KBM-7 (cell line): ENCODE measurements at places on chromosomes 4 and X.
A peak's percentile ranks its signal among the peaks of the same experiment; 100 is the strongest.

DNA sequence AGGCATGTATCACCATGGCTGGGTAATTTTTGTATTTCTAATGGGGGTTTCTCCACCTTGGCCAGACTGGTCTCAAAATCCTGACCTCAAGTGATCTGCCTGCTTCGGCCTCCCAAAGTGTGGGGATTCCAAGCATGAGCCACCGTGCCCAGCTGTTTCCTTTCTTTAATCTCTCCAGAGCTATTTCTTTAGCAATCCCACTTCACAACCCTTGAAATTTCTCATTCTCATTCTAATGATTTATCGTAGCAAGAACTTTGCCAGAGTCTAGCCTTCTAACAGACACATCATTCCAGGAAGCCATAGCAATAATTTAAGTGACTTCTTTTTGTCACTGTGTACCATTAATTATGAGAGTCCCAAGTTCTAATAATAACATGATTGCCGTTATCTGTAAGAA lies 68.6 kb downstream of the RXFP1 start:
- no peak for DNase-seq

DNA sequence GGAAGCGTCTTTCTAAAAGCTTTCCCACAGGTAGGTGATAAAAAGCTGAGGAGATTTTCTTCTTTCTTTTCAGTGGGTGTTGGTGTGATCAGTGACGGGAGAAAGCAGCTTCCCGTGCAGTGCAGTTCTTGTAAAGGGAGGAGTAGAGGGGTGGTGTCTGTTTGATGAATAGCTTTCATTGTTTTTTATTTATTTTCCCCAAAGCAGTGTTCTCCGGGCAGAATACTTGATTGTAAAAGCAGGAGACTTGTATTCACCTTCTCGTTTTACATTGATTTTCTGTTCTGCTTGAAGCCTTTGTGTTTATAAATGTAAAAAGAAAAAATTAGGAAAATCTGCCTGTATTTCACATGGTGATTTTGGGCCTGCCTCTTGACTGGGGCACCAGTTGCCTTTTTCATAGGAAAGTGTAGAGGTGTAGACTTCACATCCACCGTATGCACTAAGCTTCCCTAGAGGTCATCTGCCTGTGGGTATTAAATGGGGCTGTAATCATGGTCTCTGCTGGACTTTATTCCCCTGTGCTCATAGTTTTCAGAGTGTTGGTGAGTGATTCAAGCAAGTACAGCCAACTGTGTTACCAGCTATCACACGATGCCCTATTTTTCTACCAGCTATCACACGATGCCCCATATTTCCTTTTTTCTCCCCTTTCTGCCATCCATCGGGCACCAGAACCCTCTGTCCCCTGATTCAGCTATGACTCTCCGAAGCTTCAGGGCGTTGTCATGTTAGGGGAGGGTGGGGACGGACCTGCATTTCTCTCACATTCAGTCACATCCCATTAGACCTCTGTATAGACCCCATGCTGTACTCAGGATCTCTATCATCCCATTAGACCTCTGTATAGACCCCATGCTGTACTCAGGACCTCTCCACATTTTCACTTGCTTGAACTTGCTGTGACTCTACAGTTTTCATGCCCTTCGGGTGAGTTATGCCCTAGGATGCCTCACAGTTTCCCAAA lies 526.5 kb downstream of the TRIML1 start:
- no peak for DNase-seq

DNA sequence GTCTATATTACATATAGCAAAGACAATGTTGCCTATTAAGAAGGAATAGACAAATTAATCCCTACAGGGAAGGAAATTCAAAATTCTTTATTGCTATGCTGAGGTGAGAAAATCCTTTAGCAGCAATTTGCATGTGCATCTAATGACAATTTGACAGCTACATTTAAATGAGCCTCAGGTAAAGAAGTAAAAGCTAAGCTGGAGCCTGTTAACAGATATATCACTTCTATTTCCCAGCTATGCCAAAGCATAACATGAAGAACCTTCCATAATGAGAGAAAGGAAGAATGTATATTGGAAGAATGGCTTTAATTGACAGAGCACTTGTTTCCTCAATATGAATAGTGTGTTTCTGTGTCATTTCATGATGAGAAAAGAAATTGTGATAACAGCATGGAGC lies 71.6 kb downstream of the BMP3 start:
- no peak for DNase-seq

DNA sequence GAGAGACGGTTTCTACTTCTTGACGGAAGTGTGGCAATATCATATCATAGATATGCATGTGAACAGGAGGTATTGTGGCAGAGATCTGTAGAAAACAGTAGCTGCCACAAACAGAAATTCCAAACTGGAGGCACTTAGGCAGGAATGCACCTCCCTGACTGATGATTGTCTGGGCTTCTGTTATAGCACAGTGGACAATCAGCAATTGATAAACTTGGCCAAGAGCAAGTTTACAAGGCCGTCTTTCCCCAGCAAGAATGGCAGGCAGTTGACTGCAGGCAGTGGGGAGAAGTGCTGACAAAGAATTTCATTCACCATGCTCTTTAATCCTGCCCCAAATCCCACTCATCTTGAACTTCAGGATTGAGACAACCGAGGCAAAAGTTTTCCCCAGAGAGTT lies 114.4 kb upstream of the STOX2 start:
- no peak for DNase-seq

GRCh38 chr4:10623241-10623640 lies 61.3 kb downstream of the CLNK start:
- no peak for DNase-seq

GRCh38 chr4:111717921-111718320 lies 427.3 kb upstream of the FAM241A start:
- no peak for DNase-seq

DNA sequence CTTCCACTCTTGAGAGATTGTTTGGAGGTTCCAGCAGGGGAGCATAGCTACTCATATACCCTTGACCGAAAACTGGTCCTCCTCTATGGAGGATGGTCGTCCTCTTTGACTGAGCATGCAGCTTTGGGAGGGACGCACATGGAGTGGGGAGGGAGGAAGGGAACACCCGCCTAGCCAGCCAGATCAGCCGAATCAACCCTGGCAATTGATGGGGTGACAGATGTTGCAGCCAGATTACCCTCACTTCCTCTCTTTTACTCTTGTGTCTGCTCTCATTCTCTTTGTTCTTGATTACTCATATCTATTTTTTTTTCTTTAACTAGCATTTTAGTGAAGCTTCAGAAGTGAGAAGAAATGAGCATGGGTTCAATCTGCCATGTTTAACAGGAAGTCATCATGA lies 19.6 kb downstream of the MGST2 start:
- peak; percentile 82 for DNase-seq

GRCh38 chrX:112852851-112853250 lies 12.2 kb upstream of the AMOT start:
- no peak for DNase-seq

DNA sequence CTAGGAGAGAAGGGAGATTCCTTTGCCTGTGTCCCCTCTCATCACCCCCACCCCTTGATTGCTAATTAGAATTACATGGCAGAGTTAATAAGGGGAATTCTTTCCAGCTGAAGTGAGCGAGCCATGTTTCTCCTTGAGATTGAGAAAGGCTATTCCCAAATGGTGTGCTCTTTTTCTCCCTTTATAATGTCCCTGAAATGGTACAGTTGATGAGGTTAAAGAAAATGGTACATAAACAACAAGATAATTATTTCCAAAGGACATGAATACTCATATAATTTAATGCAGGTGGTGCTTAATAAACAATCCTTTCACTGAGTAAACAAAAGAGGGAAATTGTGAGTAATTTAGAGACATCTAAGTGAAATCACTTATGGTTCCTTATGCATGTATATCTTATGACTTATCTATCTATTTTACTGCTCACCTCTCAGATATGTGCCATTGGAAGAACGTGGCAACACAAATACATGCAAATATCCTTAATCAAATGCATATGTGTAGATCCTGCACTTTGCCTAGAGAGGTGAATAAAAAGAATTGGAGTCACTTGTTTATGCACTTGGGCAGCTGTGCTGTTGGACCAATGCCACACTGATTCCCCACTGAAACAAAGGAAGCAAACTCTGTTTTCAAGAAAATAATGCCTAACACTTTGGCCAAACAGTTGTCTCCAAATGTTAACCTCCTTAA lies 106.6 kb upstream of the WDR44 start:
- no peak for DNase-seq

GRCh38 chr4:45062935-45063545 lies 336.7 kb upstream of the GNPDA2 start:
- DNase-seq, result no peak

DNA sequence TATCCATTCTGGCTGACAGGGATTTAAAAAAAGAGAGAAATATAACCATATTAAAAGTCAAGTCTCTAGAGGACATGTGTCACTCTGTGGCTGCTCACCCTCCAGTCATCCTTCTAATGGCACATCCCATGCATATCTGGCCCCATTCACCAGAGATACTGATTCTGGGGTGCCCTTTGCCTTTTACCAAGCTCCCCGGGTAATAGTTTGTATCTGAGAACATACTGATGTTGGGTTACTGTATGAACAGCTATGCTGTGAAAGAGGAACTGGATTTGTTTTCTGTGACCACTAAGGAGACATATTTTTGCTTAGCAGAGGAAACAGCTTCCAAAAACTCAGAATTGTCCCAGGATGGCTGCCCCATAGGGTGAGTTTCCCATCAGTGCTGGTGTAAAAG lies 56.0 kb downstream of the SAT1 start:
- DNase-seq, result peak; percentile 57

DNA sequence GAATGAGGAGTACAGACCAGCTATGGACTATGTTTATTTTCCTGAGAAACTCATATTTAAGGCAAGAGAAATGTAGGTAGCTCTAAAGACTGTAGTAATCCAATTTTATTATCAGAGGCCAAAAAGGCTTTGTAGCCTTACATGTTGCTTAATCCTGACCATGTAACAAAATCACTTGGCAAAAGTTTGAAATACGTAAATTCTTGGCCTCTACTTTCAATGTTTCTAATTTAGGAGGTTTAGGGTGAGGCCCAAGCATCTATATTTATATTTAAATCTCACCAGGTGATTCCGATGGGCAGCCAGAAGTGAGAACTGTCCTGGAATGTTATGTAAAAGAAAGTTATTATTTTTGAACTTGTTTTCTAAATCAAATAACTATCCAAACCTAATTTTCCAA lies 289.7 kb downstream of the IL1RAPL1 start:
- no peak for DNase-seq

DNA sequence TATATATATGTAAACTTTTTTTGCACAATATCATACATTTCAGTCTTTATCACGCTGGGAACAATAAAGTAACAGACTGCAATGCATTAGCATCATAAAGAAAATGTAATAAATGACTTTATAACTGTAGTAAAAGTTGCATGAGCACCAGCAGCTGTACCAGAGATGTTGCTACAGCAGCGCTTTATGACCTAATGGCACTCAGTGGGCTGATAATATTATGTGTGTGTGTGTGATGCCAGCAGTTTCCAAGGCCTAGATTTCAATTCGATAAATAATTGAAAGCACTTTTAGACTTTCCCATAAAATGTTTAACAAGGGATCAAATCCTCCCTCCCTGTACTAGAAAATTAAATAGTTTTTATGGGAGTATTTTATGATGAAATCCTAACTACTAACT lies 367.6 kb upstream of the AGA start:
- DNase-seq, result no peak

DNA sequence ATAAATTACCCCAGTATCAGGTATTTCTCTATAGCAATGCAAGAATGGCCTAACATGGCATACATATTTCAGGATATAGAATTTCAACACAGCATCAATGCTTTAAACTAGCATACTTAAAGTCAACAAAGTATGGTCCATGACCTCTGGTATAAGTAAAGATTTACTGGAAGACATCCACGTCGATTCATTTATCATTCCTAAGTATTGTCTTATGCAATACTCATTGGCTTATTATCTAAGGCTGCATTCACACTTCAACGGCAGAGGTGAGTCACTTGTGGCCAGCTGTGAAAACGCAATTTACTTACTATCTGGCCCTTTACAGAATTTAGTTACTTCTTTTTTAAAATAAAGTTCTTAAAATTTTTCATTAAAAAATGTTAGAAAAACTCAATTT lies 42.6 kb downstream of the ADGRA3 start:
- DNase-seq, result no peak

- DNase-seq, result peak; percentile 95
Measured at GRCh38 chr4:10093801-10094552, 22.6 kb downstream of the WDR1 start.

GRCh38 chr4:112813790-112814189 lies 176.8 kb downstream of the LARP7 start:
- no peak for DNase-seq

DNA sequence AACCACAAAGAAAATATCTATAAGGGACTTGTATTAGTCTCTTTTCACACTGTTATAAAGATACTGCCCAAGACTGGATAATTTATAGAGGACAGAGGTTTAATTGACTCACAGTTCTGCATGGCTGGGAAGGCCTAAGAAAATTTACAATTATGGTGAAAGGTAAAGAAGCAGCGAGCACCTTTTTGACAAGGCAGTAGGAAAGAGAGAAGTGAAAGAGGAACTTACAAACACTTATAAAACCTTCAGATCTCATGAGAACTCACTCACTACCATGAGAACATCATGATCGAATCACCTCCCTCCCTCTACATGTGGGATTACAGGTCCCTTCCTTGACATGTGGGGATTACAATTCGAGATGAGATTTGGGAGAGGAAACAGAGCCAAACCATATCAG lies 856.0 kb downstream of the TRAM1L1 start:
- DNase-seq, result peak; percentile 42

GRCh38 chrX:9393571-9393970 lies 71.3 kb upstream of the TBL1X start:
- no peak for DNase-seq

DNA sequence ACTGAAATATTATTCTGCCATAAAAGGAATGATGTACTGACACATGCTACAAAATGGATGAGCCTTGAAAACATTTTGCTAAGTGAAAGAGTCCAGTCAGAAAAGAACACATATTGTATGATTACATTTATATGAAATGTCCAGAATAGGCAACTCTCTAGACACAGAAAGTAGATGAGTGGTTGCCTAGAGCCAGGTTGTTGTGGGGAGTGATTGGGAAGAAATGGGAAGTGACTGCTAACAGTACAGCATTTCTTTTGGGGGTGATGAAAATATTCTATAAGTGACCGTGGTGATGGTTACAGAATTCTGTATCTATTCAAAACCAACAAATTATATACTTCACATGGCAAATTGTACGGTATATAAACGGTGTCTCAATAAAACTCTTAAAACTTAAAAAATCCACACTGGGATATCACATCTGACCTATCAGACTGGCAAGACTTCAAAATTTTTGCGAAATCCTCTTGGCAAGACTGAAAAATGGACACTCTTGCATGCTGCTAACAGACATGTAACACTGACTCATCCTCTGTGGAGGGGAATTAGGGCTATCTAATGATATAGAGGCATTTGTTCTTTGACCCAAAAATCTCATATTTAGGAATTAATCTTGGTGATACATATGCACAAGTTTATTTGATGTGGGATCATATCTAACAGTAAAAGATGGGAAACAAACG lies 71.8 kb downstream of the FAM13A start:
- no peak for DNase-seq
